Cortex of kidney (tissue), 1 donor: ENCODE measurements at places on chromosomes 5 and 9.

DNA sequence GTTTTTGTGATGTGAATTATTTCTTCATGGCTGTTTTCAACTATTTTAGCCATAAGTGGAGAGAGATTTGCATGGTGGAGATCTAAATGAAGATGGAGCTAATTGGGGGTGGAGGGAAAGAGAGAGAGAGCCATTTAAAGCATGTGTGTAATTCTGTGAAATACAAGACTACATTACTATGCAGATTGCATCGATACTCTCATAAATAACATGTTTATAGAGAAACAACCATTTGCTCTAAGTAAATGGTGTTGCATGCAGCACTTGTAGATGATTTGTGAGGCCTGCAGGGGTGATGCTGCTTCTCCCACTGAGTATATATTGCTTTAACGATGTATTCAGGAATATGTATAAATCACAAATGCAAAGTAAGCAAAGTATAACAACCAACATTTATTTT lies 270.2 kb upstream of the RIOK2 start:
- no peak for DNase-seq

GRCh38 chr9:2933165-2934095 lies 89.5 kb upstream of the PUM3 start:
- no peak for DNase-seq

DNA sequence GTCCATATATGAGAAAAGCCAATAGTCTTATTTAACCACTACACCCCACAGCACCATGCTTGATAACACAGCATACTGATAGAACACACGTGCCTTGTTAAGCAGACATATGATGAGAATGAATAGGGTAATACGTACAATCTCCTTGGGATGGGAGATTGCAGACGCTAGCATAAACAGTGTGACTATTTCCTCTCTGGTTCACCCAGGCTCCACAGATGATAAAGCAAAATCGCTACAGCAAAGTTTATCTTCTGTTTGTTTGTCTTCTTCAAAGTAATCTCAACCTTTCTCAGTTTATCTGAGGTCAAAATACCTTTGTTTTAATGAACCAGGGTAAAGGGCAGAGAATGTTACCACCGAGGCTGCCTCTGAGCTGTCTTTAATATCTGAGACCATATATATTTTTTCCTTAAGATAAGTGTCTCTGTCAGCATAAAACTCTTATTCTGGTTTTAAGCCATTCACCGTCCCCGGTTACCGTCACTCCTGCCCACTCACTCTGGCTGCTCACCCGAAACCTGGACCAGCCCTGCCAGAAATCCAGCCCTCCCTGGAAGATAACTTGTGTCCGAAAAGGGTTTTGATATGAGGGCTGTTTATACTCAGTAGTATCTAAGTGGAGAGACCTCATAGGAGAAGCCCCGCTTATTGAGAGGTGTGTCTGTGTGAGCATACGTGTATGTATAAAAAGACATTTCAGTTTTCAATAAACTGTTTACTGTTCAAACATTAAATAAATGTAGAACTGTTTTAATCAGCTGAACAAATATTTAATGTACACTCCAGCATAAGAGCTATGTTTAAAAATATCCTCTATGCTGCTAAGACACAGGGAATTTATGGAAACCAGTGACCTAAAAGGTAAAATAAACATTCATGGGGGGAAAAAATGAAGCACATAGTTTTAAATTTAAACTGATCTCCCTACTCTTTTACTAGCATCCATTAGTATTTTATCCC lies 465.4 kb downstream of the RASEF start:
- no peak for DNase-seq

- DNase-seq = no peak
These were observed 357.5 kb downstream of the SH3GL2 start for GRCh38 chr9:17936365-17936764.

GRCh38 chr9:21687351-21687750 lies 115.1 kb upstream of the MTAP start:
- no peak for DNase-seq

DNA sequence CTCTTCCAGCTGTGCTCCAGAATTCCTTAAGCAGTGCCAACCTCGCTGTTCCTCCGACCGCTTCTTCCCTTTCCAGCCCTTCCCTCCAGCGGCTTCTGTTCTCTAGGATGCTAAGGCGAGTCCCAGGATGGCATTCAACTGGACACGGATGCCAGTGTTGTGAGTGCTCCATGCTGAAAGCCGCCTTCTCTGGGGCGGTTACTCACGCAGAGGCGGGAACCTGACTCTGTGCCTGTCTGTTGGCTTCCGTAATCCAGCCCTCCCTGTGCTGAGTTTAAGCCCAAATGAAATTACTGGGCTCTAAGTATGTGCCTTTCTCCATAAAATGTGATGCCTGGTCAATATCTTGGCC lies 20.2 kb downstream of the COL5A1 start:
- DNase-seq = no peak

- no peak for DNase-seq
These were observed 61.8 kb downstream of the SLC36A1 start for GRCh38 chr5:151509231-151509630.

GRCh38 chr5:20694121-20694520 lies 706.1 kb upstream of the CDH18 start:
- DNase-seq = no peak
